ENCODE measurements at places on chromosomes 7 and 10. TPM values are rescaled to one million over a fixed set of nuclear protein-coding genes. Genes with fewer than 3 reads are reported as not detected.

DNA sequence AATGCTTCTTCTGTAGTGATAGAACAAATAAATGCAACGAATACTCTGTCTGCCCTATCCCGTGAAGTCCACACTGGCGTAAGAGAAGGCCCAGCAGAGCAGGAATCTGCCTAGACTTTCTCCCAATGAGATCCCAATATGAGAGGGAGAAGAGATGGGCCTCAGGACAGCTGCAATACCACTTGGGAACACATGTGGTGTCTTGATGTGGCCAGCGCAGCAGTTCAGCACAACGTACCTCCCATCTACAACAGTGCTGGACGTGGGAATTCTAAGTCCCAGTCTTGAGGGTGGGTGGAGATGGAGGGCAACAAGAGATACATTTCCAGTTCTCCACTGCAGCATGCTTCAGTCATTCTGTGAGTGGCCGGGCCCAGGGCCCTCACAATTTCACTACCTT lies 45.8 kb downstream of the FIGNL1 start:
- H3K27ac ChIP-seq, result no peak overlapping the region
- peaks cover 5% of the 10 kb centered on the region for H3K27me3 ChIP-seq
- no peaks in the 10 kb centered on the region for H3K4me1 ChIP-seq
- H3K4me3 ChIP-seq, result no peak overlapping the region
- H3K36me3 ChIP-seq, result no peaks in the 10 kb centered on the region
- DNase-seq, result no peak

GRCh38 chr7:831596-832166 lies 595 bp upstream of the SUN1 start:
- DNase-seq, result no peak
- no peaks in the 10 kb centered on the region for H3K36me3 ChIP-seq
- H3K4me3 ChIP-seq, result no peak overlapping the region
- no peaks in the 10 kb centered on the region for H3K4me1 ChIP-seq
- peak overlapping the region; percentile 65 for H3K27ac ChIP-seq
- H3K27me3 ChIP-seq, result no peaks in the 10 kb centered on the region

The NKX1-2 gene
- total RNA-seq, result not detected

DNA sequence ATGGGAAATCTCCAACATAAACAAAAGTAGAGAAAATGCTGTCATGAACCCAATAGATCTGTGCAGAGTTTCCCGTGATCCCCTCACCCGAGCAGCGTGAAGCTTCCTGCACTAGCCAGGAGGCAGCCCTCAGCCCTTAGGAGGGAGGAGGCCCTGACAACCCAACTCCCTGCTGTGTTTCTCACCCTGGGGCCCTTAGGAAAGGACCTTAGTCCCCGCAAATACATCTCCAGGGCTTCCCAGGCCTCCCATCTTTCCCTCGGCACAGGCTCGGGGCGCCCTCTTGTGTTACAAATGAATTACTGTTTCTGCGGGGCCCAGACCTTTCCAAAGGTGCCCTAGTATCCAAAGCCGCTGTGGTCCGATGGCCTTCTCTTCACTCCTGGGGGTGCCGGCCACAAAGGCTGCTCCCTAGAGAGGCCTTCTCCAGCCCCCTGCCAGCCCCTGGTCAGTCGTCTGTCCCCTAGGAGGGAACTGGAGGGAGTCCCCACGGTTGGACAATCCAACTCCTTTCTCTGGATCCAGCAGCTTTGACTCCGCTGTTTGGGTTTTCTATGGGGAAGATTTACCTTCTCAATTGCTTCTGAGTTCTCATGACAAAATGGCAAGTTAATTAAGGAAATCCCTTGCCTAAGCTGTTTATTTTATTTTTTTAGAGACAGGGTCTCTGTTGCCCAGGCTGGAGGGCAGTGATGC lies 49.9 kb upstream of the SH2B2 start:
- H3K27ac ChIP-seq, result no peak overlapping the region
- DNase-seq, result peak; percentile 69
- peaks cover 3% of the 10 kb centered on the region for H3K36me3 ChIP-seq
- no peak overlapping the region for H3K4me3 ChIP-seq

DNA sequence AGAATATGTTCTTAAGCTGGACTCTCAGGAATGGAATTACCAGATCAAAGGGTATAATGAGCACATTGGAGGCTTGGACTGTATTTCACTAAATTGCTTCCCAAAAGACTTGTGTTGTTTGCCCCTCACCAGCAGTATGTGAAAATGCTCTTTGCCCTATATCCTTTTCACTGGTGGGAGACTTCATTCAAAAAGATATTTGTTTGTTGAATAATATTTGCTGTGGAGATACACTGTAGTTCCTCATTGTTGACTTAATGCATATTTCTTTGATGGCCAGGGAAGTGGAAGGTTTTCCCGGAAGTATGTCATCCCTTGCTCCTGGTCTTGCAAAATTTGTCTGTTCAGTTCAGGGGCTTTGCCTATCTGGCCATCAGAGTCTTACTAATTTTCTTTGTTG lies 19.4 kb downstream of the GSTO2 start:
- no peaks in the 10 kb centered on the region for H3K4me1 ChIP-seq
- H3K4me3 ChIP-seq, result no peak overlapping the region
- no peaks in the 10 kb centered on the region for H3K36me3 ChIP-seq
- no peaks in the 10 kb centered on the region for H3K27me3 ChIP-seq
- no peak for DNase-seq
- no peak overlapping the region for H3K27ac ChIP-seq

The ERVW-1 gene
- not detected for total RNA-seq

GRCh38 chr10:93758891-93759410 lies 1.2 kb downstream of the LGI1 start:
- H3K36me3 ChIP-seq, result no peaks in the 10 kb centered on the region
- H3K4me3 ChIP-seq, result no peak overlapping the region
- H3K27me3 ChIP-seq, result no peaks in the 10 kb centered on the region
- no peak for DNase-seq

DNA sequence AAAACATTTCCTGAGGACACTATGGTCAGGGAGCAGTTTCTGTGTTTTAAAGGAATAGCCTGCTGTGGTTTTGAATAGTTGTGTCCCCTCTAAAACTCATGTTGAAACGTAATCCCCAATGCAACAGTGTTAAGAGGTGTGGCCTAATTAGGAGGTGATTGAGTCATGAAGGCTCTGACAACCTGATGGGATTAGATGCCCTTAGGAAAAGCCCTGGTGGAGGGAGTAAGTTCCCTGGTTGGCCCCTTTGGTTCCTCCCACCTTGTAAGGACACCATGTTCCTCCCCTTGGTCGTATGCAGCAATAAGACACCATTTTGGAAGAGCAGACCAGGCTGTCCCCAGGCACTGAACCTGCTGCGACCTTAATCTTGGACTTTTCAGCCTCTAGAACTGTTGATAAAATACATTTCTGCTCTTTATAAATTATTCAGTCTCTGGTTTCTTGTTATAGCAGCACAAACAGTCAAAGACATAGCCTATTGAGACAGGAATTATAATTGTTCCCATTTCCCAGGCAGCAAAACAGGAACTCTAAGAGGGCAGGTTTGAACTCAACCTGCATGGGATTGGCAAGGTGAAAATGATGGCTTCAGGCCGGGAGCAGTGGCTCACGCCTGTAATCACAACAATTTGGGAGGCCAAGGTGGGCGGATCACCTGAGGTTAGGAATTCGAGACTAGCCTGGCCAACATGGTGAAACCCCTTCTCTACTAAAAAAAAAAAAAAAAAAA lies 20.5 kb upstream of the TNS3 start:
- H3K27me3 ChIP-seq, result no peaks in the 10 kb centered on the region
- no peak overlapping the region for H3K4me3 ChIP-seq
- H3K4me1 ChIP-seq, result peaks cover 54% of the 10 kb centered on the region
- no peaks in the 10 kb centered on the region for H3K36me3 ChIP-seq
- H3K27ac ChIP-seq, result no peak overlapping the region
- DNase-seq, result no peak

DNA sequence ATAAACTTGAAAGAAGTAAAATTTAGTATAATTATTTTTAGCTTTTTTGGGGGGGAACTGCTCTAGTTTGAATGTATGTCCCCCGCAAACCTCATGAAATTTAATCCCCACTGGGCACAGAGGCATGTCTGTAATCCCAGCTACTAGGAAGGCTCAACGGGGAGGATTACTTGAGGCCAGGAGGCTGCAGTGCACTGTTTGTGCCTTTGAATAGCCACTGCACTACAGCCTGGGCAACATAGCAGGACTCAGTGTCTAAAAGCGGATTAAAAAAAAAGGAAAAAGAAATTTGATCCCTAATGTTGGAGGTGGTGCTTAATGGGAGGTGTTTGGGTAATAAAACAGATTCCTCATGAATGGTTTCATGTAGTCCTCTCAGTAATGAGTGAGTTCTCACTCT lies 43.1 kb upstream of the PHF14 start:
- no peak overlapping the region for H3K27ac ChIP-seq
- peaks cover 16% of the 10 kb centered on the region for H3K36me3 ChIP-seq
- no peak overlapping the region for H3K4me3 ChIP-seq
- no peak for DNase-seq
- H3K4me1 ChIP-seq, result no peaks in the 10 kb centered on the region

DNA sequence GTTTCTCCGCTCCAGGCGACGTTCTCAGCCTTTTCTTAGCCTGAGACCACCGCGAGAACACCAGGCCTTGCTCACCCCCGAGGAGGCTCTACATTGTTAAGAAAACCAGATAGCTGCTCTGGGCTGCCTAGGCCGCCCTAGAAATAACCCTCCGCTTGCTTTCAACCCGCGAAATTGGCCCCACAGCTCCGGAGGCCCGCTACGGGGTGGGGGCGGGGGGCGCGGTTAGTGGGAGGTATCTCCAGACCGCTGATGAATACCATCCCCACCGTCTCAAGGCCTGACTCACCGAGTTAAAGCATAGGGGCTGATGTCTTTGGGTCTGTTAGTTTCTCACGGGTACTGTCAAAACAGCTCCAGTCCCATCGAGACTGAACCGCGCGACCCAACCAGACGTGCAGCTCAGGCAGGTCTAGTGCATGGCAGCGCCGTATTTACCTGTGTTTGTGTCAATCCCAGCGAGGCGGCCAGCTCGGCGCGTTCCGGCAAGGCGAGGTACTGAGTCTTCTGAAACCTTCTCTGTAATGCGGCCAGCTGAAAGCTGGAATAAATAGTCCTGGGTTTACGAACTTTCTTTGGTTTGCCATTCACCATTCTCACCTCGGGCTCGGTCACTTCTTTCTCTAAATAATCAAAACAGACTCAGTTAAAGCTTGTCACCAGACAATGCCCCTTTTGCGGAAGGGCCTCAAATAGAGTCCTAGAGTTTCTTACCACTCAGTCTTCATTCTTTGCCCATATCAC lies 2.7 kb downstream of the DLX5 start:
- no peak for DNase-seq
- H3K36me3 ChIP-seq, result no peaks in the 10 kb centered on the region
- no peak overlapping the region for H3K4me3 ChIP-seq
- peaks cover 14% of the 10 kb centered on the region for H3K27me3 ChIP-seq
- H3K4me1 ChIP-seq, result peaks cover 14% of the 10 kb centered on the region

- no peak overlapping the region for H3K4me3 ChIP-seq
- H3K36me3 ChIP-seq, result no peaks in the 10 kb centered on the region
- no peaks in the 10 kb centered on the region for H3K4me1 ChIP-seq
- peak overlapping the region; percentile 20 for H3K27ac ChIP-seq
- H3K27me3 ChIP-seq, result no peaks in the 10 kb centered on the region
- no peak for DNase-seq
These were observed 14.2 kb upstream of the HPS1 start for GRCh38 chr10:98460837-98461499.

The ELMO1 gene
- 51.5 TPM for total RNA-seq

- H3K27ac ChIP-seq, result no peak overlapping the region
- H3K4me3 ChIP-seq, result no peak overlapping the region
- no peaks in the 10 kb centered on the region for H3K27me3 ChIP-seq
- no peaks in the 10 kb centered on the region for H3K36me3 ChIP-seq
- no peak for DNase-seq
These were observed 171.2 kb downstream of the SUGCT start for GRCh38 chr7:40306025-40306424.

The OIT3 gene
- 64.6 TPM for total RNA-seq

GRCh38 chr7:40697653-40698052 lies 562.8 kb downstream of the SUGCT start:
- H3K27me3 ChIP-seq, result no peaks in the 10 kb centered on the region
- H3K36me3 ChIP-seq, result no peaks in the 10 kb centered on the region
- H3K4me1 ChIP-seq, result no peaks in the 10 kb centered on the region
- no peak overlapping the region for H3K4me3 ChIP-seq
- no peak for DNase-seq
- H3K27ac ChIP-seq, result no peak overlapping the region

- H3K4me3 ChIP-seq, result peak overlapping the region; percentile 50
- DNase-seq, result no peak
- no peaks in the 10 kb centered on the region for H3K36me3 ChIP-seq
- no peaks in the 10 kb centered on the region for H3K27me3 ChIP-seq
- peaks cover 10% of the 10 kb centered on the region for H3K4me1 ChIP-seq
These were observed 1.5 kb upstream of the LRRC4 start for GRCh38 chr7:128032605-128033235.

- no peak overlapping the region for H3K27ac ChIP-seq
- no peaks in the 10 kb centered on the region for H3K27me3 ChIP-seq
- H3K4me3 ChIP-seq, result no peak overlapping the region
- DNase-seq, result no peak
- no peaks in the 10 kb centered on the region for H3K36me3 ChIP-seq
These were observed 122.7 kb upstream of the STEAP4 start for GRCh38 chr7:88429382-88429781.

- H3K4me1 ChIP-seq, result no peaks in the 10 kb centered on the region
- no peaks in the 10 kb centered on the region for H3K27me3 ChIP-seq
- no peak overlapping the region for H3K4me3 ChIP-seq
- H3K27ac ChIP-seq, result no peak overlapping the region
- H3K36me3 ChIP-seq, result no peaks in the 10 kb centered on the region
These were observed 566.3 kb downstream of the GRM8 start for GRCh38 chr7:126686474-126686873.

The GPR26 gene
- total RNA-seq, result not detected

- H3K27me3 ChIP-seq, result no peaks in the 10 kb centered on the region
- no peak for DNase-seq
- H3K27ac ChIP-seq, result no peak overlapping the region
- H3K4me1 ChIP-seq, result no peaks in the 10 kb centered on the region
- H3K4me3 ChIP-seq, result no peak overlapping the region
These were observed 28.2 kb upstream of the FBXW4 start for GRCh38 chr10:101723176-101723575.

GRCh38 chr10:62433181-62433692 lies 59.1 kb downstream of the ZNF365 start:
- H3K27ac ChIP-seq, result no peak overlapping the region
- no peaks in the 10 kb centered on the region for H3K4me1 ChIP-seq
- no peaks in the 10 kb centered on the region for H3K27me3 ChIP-seq
- H3K4me3 ChIP-seq, result no peak overlapping the region

All from liver (tissue), 10 donors.